Thymus (tissue), 14 donors: ENCODE measurements at places on chromosomes 7 and 10.

GRCh38 chr7:2063563-2064260 lies 169.0 kb downstream of the MAD1L1 start:
- DNase-seq, result no peak

DNA sequence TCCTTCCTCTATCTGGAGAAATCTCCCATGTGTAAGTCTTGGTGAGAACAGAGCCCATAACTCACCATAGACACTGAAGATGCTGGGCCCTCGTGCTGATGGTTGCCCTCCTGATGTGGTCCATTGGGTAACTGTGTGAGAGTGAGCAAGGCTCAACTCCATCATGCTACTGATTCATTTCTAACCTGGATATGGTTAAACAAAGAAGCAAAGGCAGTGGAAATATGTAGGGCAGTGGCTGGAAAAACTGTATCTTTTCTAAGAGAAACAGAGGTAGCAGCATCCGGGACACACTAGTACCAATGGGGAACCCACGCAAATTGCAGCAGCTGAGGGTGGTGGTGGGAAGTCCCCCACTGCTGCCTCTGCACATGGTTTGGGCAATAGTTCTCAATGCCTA lies 221.7 kb downstream of the KLF6 start:
- no peak for DNase-seq

DNA sequence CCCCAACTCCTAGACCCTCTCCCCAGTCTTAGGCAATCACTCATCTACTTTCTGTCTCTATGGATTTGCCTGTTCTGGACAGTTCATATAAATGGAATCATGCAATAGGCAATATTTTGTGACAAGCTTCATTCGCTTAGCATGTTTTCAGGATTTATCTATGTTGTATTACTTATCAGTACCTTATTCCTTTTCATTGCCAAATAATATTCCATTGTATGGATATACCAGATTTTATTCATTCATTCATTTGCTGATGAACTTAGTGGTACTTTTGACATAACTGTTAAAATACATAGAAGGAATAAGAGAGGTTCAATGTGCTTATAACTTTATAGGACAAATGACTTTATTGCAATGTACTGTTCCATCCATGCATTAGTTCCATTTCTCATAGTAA lies 231.0 kb downstream of the SNX10 start:
- no peak for DNase-seq

DNA sequence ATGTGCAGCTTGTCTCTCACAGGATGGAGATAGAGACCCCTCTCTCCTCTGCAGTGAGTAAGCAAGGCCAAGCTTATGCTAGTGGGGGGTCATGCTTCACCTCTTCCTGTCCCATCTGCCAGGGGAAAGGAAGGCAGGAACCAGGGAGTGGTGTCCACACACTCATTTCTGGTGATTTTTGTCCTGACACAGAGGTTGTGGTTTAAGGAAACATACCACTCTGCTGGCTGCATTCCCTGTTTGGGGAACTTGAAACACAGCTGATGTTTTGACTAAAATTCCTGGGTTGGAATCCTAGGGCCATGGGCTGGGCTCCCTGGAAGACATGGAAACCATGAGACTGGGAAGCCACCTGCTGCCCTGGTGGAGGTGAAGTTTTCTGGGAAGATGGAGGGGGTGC lies 21.4 kb downstream of the C10orf120 start:
- DNase-seq, result no peak

DNA sequence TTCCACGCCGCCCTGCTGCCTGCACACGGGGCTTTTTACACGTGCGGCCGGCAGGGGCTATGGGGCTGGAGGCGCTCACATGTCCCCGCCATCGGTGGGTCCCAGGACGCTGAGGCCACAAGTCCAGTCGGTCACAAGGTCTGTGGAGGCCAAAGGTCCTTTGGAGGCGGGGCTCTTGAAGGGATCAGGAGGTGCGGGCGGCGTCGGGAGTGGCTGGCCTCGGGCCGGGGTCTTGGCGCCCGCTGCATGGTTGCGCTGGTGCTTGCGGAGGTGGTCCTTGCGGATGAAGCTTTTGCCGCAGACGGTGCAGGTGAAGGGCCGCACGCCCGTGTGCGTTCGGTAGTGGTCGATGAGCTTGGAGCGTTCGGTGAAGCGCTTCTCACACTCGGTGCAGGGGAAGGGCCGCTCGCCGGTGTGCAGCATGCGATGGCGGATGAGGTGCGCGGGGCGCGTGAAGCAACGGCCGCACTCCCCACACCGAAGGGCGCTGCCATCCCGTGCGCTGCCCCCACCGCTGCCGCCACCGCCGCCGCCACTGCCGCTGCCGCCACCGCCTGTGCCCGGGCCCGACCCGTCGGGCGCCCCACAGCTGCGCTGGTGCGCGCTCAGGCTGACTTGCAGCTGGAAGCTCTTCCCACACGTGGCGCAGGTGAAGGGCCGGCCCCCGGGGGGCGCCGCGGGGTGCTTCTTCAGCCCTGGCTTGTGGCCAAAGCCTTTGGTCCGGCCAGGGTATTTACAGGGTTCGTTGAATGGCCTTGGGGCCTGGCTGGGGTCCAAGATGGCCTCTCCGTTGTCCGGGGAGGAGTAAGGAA lies 13.7 kb upstream of the ZNF777 start:
- DNase-seq, result no peak

DNA sequence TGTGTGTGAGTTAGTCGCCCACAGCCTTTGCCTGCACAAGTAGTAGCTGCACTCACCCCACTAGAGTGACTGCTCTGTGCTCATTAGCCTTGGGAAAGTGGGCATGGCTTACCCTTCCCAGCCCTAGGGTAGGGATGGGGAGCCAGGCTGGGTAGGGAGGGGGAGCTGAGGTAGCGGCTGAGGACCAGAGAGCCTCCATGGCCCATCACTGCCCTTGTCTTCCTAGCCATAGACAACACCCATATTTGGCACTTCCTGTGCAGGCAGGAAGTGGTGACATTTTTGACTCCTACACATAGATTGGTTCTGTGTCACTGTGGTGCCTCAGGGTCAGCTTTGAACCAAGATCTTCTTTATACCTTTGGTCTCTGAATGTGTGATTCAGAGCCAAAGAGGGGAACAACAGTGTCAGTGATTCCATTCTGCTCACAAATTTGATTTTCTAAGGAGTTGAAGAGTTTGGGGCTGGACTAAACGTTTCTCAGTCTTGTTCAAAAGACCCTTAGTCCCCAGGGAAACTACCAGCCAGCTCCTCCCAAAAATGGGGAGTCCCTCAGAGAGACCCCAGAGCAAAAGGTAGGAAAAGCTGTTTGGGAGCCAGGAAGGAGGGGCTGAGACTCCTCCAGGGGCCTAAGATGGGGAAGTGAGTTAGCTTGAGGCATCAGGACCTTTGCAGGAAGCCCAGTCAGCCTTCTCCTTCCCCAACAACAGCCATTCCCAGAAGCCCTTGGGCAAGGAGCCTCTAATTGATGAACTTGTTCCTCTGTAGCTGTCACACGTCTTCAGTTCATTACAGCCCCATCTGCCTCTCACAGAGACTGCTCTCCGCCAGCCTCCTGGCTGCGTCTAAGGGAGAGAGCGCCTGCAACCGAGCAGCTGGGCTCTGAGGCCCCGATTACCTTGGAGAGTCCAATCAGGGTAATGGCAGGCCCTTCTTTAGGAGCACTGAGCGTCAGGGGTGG lies 135.0 kb downstream of the CDH23 start:
- no peak for DNase-seq

DNA sequence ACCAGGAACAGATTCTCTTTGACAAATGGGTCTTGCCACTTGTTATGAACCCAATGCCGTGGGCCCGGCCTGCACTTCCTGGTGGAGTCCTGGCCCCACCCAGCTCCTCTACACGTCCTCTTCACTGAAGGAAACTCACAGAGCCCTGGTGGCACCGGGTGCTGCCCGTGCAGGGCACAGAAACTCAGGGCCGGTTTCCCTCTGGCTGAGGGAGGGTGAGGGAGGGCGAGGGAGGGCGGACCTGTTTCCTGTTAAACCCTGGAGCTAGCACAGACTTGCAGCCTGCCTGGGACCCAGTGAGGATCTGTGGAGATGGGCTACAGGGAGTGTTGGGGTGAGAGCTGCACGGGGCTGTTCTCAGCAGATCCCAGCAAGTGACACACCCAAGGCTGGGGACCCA lies 596.3 kb downstream of the PTPRN2 start:
- no peak for DNase-seq

DNA sequence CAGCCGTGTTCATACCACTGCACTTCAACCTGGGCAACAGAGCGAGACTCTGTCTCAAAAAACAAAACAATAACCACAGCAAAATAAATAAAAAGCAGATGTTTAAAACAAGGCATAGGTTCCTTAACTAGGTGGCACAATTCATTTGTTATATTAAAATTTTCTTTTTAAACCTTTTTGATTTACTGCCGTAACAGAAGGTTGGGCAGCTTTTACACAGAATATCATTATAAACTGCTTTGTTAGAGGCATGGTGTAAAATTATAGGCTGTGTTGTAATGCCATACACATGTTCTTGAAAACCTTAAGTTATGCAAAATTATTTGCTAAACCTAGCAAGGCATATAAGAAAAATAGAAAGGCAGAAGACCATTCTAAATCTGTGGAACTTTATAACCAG lies 84.4 kb downstream of the MKLN1 start:
- no peak for DNase-seq

DNA sequence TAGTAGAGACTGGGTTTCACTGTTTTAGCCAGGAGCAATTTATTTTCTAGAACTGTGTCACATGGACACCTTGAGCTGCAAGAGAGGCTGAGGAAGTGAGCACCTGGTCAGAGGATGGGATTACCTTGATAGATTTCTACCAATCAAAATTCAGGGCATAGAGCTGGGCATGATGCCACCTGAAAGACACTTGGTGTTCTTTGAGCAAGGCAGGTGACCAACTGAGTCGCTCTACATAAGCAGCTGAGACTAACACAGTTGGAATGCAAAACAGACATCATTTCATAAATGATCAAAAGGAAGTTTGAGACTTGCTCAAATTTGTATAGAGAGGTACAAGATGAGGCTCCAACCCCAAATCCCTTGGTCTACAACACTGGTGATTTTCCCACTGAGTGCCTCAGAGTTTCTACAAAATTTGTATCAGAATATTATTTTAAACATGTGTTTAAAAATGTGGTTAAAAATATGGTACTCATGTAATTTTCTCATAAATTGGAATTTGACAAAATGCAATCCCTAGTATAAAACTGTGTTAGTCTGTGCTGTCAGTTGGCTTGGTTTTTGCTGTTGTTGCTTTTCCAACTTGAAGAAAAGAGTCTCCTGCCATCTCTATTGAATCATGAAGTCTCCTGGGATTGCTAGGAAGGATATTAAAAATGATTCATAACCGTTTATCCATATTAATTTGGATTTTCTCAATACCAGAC lies 156.4 kb upstream of the MDFIC start:
- no peak for DNase-seq

- DNase-seq, result no peak
Measured at GRCh38 chr10:4051011-4051640, 266.1 kb upstream of the KLF6 start.

DNA sequence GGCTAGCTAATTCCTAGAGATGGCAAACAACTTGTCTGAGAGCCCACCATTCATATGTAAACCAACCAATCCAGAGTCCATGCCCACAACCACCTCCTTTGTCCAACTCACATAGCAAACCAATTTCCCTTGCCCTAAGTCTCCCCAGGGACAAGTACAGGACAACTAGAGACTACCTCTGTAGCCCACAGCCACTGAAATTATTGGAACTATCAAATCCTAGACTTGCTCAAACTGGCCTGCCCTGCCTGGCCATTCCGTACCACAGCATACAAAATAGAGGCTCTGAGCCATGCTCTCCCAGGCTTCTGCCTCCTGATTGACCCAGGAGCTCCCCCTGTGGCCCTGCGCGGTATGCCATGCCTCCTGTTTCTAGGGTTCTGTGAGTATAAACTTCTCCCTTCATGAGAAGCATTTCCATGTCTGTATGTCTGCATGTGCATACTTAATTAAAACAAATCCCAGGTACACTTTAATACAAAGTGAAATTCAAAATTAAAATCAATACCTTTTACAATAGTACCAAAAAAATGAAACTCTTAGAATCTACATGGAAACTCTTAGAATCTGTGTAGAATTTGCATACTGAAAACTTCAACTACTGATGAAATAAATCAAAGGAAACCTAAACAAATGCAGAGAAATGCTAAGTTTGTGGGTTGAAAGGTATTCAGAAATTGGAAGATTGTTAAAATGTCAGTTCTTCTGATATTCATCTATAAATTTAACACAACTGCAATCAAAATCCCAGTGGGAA lies 4.0 kb upstream of the HECW1 start:
- peak; percentile 25 for DNase-seq

GRCh38 chr7:156668130-156668741 lies 27.7 kb downstream of the RNF32 start:
- no peak for DNase-seq

DNA sequence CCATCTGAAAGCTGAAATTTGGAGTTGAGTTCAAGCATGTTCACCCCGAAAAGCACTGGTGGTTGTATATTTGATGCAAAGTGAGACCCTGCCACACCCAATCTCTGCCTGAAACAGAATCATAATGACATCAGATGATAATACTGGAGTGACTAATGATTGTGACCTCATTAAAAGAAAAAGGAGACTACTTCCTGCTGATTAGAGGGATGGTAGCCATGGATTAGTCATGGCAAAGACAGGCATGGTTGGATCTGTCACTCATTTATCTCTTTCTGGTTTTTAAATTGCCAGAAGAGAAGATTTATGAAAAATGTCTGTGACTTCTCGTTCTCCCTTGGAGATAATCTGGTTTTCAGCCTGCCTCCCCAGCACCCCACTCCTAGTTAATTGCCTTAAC lies 101.2 kb downstream of the BAMBI start:
- no peak for DNase-seq

- no peak for DNase-seq
Measured at GRCh38 chr7:48384180-48384752, 213.0 kb downstream of the ABCA13 start.

GRCh38 chr10:131698232-131698631 lies 202.6 kb upstream of the PPP2R2D start:
- DNase-seq, result no peak

- no peak for DNase-seq
Measured at GRCh38 chr10:101807158-101807557, 11.1 kb downstream of the OGA start.

- no peak for DNase-seq
Measured at GRCh38 chr10:14111208-14111607, 219.5 kb downstream of the FRMD4A start.

DNA sequence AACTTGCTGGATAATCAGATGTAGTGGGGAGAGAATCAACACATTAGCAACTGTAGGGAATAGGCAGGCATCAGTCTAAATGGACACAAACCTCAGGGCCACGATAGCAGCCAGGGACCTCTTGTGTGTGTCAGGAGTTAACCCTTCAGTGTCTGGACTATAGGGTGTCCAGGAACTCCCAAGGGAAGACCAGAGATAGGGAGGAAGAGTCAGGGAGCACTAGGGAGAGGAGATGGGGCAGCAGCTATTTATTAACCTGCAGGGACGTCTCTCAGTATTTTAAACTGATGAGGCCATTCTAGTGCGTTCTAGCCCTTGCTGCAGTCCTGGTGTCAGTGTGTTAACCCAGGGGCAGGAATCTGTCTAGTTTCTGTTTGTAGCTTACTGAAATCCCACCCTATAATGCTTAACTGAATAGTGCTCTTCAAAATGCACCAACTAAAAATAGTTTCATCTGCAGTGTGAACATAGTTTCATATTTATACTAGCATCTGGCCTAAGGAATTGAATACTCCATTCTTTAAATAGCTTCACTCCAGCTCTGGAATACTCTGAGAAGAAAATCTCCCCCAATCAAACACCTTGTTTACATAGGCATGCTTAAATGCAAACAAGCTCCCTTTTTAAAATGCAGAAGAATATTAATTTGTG lies 62.7 kb downstream of the ARID5B start:
- no peak for DNase-seq

- no peak for DNase-seq
Measured at GRCh38 chr10:34175121-34175520, 640.0 kb downstream of the PARD3 start.

GRCh38 chr10:22620140-22620857 lies 94.1 kb downstream of the PIP4K2A start:
- no peak for DNase-seq
